Fibroblast of lung (primary cell): ENCODE measurements at places on chromosomes 11 and 22.

DNA sequence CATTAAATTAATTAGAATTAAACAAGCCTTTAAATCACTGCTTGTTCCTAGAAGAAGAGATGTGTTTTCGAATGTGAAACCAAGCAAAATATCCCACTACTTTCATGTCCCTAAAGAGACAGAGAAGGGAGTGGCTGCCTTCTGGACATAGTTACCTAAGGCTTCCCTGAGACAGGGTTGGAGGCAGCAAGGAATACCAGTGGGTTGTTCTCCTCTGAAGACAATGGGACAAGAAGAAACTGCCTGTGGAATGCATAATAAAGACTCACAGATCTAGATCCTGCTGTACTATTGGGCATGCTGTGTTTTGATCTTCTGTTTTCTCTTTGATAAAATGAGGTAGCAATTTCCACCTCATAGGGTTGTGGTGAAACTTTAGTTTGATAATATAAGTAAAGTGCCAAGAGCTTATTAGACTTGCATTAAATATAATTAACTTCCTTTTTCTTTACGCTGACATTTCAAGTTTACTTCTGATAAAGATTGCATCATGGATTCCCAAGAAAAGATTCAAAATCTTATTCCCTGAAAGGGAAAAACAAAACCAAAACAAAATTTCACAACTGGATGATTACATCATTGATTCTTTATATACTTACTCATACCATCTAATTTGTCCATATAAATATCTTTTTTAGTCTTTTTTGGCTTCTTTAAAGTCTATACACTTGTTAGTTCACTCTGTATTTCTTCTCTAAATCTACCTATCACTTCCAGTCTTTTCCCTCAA, 621.3 kb downstream of the ETS1 start:
- DNase-seq, result peak; percentile 3
- no peaks in the 10 kb centered on the region for H3K4me1 ChIP-seq
- no peaks in the 10 kb centered on the region for H3K27me3 ChIP-seq
- H3K27ac ChIP-seq, result no peak overlapping the region
- H3K4me3 ChIP-seq, result no peak overlapping the region

- H3K4me1 ChIP-seq, result no peaks in the 10 kb centered on the region
- no peaks in the 10 kb centered on the region for H3K36me3 ChIP-seq
- no peak overlapping the region for H3K4me3 ChIP-seq
- peak; percentile 8 for DNase-seq
- peaks cover 3% of the 10 kb centered on the region for H3K27me3 ChIP-seq
These were observed 1.1 kb upstream of the CD6 start for GRCh38 chr11:60970369-60970774.

DNA sequence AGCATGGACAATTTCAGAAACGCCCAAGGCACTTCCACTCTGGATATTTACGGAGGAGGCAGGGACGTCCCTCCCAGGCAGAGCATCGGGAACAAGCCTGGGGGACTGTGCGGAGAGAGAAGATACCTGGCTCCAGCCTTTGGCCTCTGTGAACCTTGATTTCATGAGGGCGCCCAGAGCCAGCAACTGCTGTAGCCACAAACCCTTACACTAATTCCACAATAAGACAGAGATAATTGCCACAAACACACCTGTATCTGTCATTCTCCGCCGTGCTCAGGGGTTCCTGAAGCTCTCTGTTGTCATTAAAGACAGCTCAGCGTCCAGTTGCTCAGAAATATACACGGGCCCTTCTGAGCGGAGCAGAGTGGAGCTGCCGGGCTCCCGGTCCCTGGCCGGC, 1292.1 kb downstream of the TBC1D22A start:
- H3K4me1 ChIP-seq, result no peaks in the 10 kb centered on the region
- DNase-seq, result no peak
- no peaks in the 10 kb centered on the region for H3K27me3 ChIP-seq
- no peak overlapping the region for H3K4me3 ChIP-seq
- no peaks in the 10 kb centered on the region for H3K36me3 ChIP-seq

GRCh38 chr11:68355471-68355870, 43.1 kb downstream of the LRP5 start:
- H3K4me1 ChIP-seq, result peaks cover 13% of the 10 kb centered on the region
- DNase-seq, result no peak
- H3K27me3 ChIP-seq, result no peaks in the 10 kb centered on the region
- H3K36me3 ChIP-seq, result no peaks in the 10 kb centered on the region
- H3K27ac ChIP-seq, result no peak overlapping the region

- H3K27ac ChIP-seq, result no peak overlapping the region
- no peaks in the 10 kb centered on the region for H3K36me3 ChIP-seq
- no peak overlapping the region for H3K4me3 ChIP-seq
- peaks cover 6% of the 10 kb centered on the region for H3K4me1 ChIP-seq
These were observed 35.0 kb upstream of the SPON1 start for GRCh38 chr11:13927481-13927880.

DNA sequence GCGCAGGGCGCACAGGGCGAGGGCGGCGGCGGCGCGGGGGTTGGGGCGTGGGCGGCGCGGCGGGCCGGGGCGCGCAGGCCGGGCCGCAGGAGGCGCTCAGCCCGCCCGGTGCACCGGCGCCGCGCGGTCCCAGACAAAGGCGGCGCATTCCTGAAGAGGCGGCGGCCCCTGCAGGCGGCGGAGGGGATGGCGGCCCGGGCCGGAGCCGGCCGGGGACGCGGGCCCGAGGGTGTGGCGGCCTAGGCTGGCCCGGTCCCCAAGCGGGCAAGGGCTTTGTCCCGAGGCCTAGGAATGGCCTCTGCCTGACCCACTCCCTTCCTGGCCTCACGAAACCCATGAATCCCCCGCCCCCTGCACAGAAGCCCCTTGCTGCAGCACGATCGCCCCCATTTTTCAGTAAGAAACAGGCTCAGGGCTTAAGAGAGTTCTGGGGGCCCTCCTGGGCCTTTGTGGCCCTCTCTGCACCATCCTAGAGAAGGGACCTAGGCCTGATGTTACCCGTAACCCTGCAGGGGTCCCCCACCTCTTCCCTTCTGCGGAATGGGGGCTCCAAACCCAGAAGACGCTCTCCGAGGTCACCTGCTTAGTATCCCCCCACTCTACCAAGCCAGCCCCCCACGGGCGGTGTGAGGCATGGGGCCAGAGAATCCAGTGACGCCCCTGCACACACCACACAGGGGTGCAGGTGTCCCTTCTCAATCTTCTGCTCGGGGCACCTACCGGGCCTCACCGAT, at the start of gene RTN4R:
RTN4R (minus strand) TSS at position 40 of the 734 bp plus-strand sequence. CDS start 226 bp downstream, outside the sequence.
- no peaks in the 10 kb centered on the region for H3K36me3 ChIP-seq
- no peak within 1 kb of the TSS for H3K27ac ChIP-seq
- H3K27me3 ChIP-seq, result no peaks in the 10 kb centered on the region
- peak within 1 kb of the TSS; percentile 14 for H3K4me3 ChIP-seq
- DNase-seq, result peak; percentile 26
- no peaks in the 10 kb centered on the region for H3K4me1 ChIP-seq

GRCh38 chr22:22896601-22897000, 9.0 kb downstream of the IGLL5 start:
- H3K4me1 ChIP-seq, result no peaks in the 10 kb centered on the region
- H3K27me3 ChIP-seq, result no peaks in the 10 kb centered on the region
- no peak for DNase-seq
- no peaks in the 10 kb centered on the region for H3K36me3 ChIP-seq
- H3K27ac ChIP-seq, result no peak overlapping the region

GRCh38 chr22:50526834-50527801, 1.7 kb upstream of the SCO2 start:
- H3K27ac ChIP-seq, result peak overlapping the region; percentile 71
- H3K27me3 ChIP-seq, result peaks cover 11% of the 10 kb centered on the region
- peak; percentile 35 for DNase-seq
- H3K4me1 ChIP-seq, result peaks cover 21% of the 10 kb centered on the region
- peaks cover 9% of the 10 kb centered on the region for H3K36me3 ChIP-seq
- peak overlapping the region; percentile 61 for H3K4me3 ChIP-seq

DNA sequence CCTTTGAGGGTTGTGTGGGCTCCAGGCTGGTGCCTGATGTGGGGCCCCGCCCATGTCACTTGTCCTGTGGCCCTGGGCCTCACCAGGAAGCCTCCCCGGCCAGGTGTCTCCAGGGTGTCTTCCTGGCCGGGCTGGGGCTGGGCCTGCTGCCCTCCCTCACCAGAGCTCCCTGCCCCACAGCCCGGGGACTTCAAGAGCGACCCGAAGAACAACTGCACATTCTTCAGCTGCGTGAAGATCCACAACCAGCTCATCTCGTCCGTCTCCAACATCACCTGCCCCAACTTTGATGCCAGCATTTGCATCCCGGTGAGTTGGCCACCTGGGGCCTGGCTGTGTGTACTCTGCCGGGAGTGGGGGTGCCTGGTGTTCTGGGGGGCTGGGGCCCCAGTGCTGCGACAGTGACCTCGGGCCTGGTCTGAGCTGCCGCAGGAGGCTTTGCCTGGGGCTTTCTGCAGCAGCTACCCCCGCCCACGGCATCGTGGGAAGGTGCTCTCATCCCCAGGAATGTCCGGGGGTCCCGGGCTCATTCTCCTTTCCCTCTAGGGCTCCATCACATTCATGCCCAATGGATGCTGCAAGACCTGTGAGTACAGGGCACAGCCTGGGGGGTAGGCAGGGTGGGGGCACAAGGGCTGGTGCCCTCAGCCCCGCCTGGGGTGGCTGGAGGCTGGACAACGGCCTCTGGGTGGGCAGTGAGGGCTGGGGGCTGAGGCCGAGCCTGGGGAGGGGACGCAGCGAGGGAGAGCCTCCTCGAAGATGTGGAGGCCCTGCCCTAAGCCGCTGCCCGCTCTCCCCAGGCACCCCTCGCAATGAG, 34.6 kb downstream of the MUC2 start:
- DNase-seq, result no peak
- no peaks in the 10 kb centered on the region for H3K36me3 ChIP-seq
- no peak overlapping the region for H3K4me3 ChIP-seq
- no peak overlapping the region for H3K27ac ChIP-seq
- H3K27me3 ChIP-seq, result no peaks in the 10 kb centered on the region
- H3K4me1 ChIP-seq, result no peaks in the 10 kb centered on the region

GRCh38 chr11:21142007-21142406, 472.6 kb downstream of the NELL1 start:
- H3K36me3 ChIP-seq, result no peaks in the 10 kb centered on the region

GRCh38 chr22:45554040-45554406, 51.3 kb downstream of the FBLN1 start:
- H3K27me3 ChIP-seq, result no peaks in the 10 kb centered on the region
- no peak overlapping the region for H3K4me3 ChIP-seq
- peaks cover 2% of the 10 kb centered on the region for H3K36me3 ChIP-seq
- H3K4me1 ChIP-seq, result peaks cover 27% of the 10 kb centered on the region
- peak overlapping the region; percentile 58 for H3K27ac ChIP-seq

GRCh38 chr11:132658696-132659095, 873.6 kb downstream of the OPCML start:
- no peaks in the 10 kb centered on the region for H3K36me3 ChIP-seq
- peak; percentile 39 for DNase-seq
- no peaks in the 10 kb centered on the region for H3K4me1 ChIP-seq
- H3K27ac ChIP-seq, result no peak overlapping the region
- no peaks in the 10 kb centered on the region for H3K27me3 ChIP-seq
- H3K4me3 ChIP-seq, result no peak overlapping the region

DNA sequence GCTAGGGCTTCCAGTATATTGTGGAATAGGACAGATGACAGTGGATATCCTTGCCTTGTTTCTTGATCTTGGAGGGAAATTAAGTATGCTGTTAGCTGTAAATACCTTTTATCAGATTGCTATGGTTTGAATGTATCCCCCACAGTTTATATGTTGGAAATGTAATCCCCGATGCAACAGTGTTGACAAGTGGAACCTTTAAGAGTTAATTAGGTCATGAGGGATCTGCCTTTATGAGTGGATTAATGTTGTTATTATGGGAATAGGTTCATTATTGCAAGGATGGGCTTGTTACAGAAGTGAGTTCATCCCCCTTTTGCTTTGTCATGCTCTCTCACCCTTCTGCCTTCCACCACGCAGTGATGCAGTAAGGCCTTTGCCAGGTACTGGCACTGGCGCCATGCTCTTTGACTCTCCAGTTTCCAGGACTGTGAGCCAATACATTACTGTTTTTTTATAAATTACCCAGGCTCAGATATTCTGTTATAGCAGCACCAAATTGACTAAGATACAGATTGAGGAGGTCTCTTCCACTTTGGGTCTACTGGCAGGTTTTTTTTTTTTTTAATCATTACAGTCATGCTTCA, 16.4 kb downstream of the CABIN1 start:
- no peak for DNase-seq
- no peaks in the 10 kb centered on the region for H3K4me1 ChIP-seq
- no peak overlapping the region for H3K27ac ChIP-seq
- no peaks in the 10 kb centered on the region for H3K36me3 ChIP-seq
- H3K27me3 ChIP-seq, result no peaks in the 10 kb centered on the region

GRCh38 chr11:120332822-120333716, 3.1 kb upstream of the ARHGEF12 start:
- peaks cover 20% of the 10 kb centered on the region for H3K4me1 ChIP-seq
- peaks cover 5% of the 10 kb centered on the region for H3K36me3 ChIP-seq
- peak; percentile 62 for DNase-seq
- H3K27ac ChIP-seq, result peak overlapping the region; percentile 62

DNA sequence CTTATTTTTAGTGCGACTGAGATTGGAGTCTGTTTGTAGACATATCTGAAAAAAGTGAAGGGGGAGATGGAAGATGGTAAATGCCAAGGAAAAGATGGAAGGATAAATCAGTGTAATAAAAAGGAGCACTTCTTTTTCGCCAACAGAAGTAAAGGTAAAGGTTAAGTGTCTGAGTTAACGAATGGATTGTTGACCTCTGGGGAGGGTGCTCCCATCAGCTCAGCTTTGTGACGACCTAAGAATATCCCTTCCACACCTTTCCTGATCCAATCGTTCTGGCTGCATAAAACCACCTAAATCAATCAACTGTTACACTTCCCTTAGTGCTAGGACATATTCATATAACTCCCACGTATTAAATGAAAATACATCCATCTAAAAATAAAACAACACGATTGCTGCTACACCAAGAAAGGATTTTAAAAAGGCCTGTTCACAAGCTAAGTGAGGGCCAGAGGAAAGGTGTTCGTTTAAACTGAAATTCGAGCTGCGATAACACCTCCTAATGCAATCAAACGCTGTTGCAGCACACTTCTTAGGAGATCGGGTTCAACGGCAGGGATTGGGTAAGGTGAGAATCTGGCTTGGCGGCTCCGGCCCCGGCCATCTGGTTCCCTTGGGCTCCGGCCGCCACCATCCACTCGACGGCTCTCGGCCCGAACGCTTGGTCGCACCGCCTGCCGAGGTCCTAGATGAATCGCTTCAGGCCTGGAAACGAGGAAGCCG, 658 bp downstream of the C11orf71 start:
- peak overlapping the region; percentile 51 for H3K4me3 ChIP-seq
- H3K27ac ChIP-seq, result peak overlapping the region; percentile 100
- H3K4me1 ChIP-seq, result peaks cover 3% of the 10 kb centered on the region
- DNase-seq, result no peak
- H3K27me3 ChIP-seq, result no peaks in the 10 kb centered on the region
- H3K36me3 ChIP-seq, result peaks cover 2% of the 10 kb centered on the region

DNA sequence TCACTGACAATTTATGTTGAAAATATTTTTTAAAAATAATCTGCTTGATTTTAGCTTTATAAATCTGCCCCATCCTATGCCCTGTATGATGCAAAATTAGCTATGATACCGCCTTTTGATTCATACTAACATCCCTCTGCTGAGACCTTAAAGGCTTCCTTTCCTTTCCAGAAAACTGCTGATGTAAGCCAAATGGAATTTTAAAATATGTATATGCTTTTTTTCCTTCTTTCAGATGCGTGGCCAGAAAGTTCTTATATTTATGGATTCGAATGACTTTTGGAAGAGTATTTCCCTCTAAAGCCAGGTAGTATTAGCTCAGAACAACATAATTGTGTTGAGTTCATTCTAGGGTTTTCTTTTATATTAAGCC, 34.5 kb downstream of the SFI1 start:
- peak; percentile 64 for DNase-seq
- H3K27ac ChIP-seq, result peak overlapping the region; percentile 17
- H3K4me1 ChIP-seq, result peaks cover 4% of the 10 kb centered on the region
- H3K4me3 ChIP-seq, result no peak overlapping the region
- no peaks in the 10 kb centered on the region for H3K27me3 ChIP-seq
